Choroid plexus epithelial cell (primary cell): ENCODE measurements at places on chromosomes 7 and 10.

DNA sequence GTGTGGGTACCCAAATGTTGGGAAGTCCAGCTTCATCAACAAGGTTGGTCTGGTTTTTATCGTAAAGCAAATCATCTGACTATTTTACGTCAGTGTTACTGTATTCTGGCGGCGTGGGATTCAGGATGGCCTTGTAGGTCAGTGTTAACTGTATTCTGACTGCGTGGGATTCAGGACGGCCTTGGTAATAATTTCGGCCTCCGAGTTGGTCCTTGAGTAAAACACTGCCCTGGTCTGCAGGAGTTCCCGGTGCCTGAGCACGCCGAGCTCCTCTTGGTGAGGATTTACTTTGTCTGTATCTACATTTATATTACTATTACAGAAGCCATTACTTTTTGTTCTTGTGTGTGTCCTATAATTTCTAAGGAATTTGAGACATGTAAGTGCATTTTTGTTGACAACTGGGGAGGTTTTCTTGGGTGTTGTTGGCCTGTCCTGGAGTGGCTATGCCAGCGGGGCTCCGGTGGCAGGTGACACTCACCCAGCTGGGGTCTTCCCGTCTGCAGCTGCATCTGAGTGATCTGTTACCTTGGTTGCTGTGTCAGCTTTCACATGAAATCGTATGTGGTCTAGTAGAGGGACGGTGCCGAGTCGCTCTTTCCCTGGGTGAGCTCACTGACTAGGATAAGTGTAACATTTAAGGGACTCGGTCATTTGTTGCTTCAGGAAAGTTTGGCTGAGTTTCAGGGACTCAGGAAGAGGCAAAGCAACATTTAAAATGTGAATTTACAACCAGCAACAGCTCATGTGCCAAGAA is 9.2 kb downstream of the GTPBP4 start:
- no peak for DNase-seq

DNA sequence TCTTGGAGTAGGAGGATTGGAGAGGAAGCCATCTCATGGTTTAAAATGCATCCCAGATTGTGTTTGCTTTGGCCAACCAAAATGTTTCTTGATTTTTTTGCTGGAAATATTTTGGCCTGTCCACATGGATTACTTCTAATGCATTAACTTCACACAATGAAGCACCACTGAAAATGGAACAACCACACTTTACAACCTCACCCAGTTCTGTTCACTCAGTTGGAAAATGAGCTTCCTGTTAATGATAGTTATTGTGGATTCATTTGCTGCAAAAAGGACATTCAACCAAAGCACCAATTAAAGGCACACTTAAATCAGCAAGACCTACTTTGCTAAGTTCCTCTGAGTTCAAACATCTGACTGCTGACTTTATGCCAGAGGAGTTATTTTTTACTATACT is 11.3 kb upstream of the A1CF start:
- DNase-seq, result no peak

- peak; percentile 45 for DNase-seq
These were observed 49.2 kb downstream of the SVIL start for GRCh38 chr10:29585488-29585976.

- DNase-seq, result no peak
These were observed 43.9 kb downstream of the HIP1 start for GRCh38 chr7:75694638-75695399.

GRCh38 chr7:84354866-84355265 is 160.3 kb upstream of the SEMA3A start:
- no peak for DNase-seq
